Dermis microvascular lymphatic vessel endothelial cell (primary cell): ENCODE measurements at places on chromosomes 1 and 21.

GRCh38 chr1:167500283-167500860 is 18.0 kb downstream of the CD247 start:
- no peak for DNase-seq

DNA sequence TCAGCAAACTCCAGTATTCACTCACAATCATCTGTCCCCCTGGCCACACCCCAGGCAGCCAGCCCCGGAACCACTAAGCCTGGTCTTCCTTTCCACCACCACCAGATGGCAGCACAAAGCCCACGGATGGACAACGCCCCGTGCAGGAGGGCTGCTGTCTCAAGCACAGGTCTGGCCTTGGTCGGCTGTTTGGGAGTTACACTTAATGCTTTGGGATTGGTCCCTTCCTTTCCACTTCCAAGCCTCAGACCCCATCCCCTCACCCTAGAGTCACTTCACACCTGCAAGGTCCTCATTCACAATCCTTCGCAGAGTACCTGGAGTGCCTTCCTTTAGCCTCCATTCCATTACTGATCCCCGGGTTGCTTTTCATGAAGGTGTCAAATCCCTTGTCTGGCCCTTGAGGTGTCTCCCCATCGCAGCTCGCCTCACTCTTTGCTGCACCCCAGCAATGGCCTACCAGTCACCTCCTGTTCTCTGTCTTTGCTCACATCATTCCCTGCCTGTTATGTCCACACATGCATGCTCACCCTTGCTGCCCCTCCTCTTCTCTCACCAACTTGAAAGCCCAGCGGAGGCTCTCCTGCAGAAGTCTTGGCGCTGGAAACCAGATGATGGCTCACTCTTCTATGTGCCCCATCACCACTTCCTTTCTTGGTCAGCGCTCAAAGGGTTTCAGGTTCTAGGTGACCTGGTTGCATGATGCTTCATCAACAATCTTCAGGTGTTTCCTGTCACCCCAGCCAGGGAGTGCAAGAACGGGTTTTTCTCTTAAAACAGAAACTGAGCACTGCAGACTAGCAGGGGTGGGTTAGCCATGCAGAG is 24.9 kb upstream of the KCNA2 start:
- peak; percentile 52 for DNase-seq

- no peak for DNase-seq
Measured at GRCh38 chr21:27561116-27561515, 594.2 kb upstream of the ADAMTS5 start.

DNA sequence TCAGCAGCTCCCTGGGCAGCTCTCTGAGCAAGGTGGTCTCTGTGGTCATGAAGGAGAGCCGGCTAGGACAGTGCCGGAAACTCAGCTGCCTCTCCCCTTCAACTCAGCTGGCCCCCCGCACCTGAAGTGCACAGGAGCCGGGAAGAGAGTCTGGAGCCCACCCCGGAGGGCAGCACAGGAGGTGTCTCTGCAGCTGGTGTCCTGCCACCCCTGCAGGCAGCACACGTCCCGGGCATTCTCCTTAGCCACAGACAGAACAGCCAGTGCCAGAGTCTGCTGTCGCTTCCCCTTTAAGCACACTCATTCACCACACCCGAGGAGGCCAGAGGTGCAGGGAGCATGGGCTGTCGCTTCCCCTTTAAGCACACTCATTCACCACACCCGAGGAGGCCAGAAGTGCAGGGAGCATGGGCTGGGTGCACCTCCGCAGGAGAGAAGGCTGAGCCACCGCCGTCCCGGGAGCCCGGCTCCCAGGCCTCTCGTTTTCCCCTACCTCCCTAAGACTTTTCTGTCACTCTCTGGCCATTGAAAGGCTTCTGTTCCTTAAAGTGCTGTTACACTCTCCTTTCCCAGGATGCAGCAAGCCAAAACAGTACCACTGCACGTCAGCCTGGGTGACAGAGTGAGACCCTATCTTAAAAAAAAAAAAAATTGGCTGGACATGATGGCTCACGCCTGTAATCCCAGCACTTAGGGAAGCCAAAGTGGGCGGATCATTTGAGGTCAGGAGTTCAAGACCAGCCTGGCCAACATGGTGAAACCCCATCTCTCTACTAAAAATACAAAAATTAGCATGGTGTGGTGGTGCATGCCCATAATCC is 16.9 kb upstream of the SAMD11 start:
- no peak for DNase-seq

GRCh38 chr1:205438213-205439158 is 16.6 kb upstream of the LEMD1 start:
- DNase-seq, result peak; percentile 26

- DNase-seq, result peak; percentile 74
Measured at GRCh38 chr1:113073479-113073950, 517 bp downstream of the LRIG2 start.

- DNase-seq, result no peak
Measured at GRCh38 chr1:168360151-168361021, 79.7 kb downstream of the TBX19 start.

- DNase-seq, result no peak
Measured at GRCh38 chr1:207917080-207917479, 6.2 kb upstream of the CD34 start.
